ENCODE measurements at places on chromosomes 16 and 17.

DNA sequence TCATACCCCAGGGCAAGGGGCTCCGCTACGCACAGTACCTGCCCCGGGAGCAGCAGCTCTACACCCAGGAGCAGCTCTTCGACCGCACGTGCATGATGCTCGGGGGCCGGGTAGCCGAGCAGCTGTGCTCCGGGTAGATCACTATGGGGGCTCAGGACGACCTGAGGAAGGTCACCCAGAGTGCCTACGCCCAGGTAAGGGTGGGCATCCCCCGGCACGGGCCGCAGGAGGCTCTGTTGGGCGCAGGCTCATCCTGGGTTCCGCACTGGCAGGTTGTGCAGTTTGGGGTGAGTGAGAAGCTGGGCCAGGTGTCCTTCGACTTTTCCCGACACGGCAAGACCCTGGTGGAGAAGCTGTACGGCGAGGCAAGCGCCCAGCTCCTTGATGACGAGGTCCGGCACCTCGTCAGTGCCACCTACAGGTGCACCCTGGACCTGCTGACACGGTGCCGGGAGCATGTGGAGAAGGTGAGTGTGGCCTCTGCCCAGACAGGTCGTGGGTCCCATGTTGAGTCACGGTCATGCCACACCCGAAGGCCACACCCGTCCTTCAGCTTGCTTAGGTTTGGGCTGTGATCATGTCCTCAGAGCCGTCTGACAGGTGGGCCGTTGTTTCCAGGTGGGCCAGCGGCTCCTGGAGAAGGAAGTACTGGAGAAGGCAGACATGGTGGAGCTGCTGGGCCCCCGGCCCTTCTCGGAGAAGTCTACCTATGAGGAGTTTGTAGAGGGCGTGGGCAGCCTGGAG is 19.3 kb downstream of the DBNDD1 start:
- DNase-seq: no peak

- DNase-seq: no peak
These were observed 10.1 kb upstream of the PRM1 start for GRCh38 chr16:11291091-11291703.

- no peak for DNase-seq
These were observed 8.2 kb upstream of the LASP1NB start for GRCh38 chr17:38917259-38917658.

DNA sequence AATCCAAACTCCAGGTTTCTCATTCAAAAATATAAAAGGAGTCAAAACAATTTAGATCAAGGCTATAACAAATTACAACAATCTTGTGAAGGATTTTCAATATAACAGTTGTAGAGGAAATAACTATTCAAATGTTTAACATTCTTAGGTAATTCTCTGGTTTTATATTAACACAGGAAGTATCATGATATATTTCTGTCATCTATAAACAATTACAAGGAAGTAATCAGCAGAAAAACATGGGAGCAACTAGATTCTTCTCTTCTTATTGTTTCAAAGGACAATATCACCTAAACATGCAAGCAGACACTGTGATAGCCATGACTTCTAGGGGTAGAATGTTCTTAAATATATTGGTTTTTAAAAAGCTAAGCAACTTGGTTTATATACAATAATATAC is 49.9 kb downstream of the FBXL20 start:
- DNase-seq: no peak

DNA sequence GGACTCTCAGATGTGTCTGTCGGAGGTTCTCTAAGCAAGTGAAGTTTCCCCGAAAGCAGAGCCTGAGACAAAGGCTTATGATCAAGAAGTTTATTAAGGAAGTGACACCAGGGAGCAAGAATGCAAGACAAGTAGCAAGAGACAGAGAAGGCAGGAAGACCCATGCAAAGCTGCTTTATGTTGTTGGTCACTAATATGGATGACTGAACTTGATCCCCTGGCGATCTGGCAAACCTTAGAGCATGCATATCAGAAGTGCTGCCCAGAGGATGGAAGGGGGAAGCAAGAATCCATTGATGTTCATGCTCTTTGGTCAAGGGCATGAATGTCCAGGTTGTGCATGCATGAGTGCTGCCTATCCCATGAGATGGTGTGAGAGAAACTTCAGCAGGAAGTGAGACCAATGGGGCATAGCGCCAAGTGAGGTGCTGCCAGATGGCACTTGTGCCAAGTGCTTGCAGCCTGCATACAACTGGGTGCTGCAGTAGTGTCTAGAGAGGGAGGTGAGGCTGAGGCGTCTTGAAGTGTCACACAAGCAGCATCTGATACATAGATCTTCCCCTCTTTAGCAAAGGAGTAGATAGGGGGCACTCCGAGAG is 176.5 kb downstream of the SALL1 start:
- no peak for DNase-seq

- DNase-seq: no peak
These were observed 49.3 kb downstream of the SCNN1B start for GRCh38 chr16:23351360-23351759.

DNA sequence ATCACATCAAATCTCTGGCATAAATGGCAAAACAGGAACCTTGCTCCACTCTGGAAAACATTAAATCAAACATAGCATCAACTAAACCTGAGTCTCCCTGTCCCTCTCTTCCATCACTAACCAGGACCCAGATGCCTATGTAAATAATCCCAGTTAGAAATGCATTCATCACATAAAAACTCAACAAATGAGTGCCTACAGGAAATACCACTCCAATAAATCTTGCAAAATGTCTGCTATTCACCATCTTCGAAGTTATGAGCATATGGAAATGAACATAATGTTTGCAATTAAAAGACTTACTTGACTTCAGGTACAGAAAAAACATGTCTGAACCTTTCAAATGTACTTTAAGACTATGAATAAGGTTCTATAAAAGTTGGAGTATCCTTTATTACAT is 425.0 kb downstream of the CDH11 start:
- no peak for DNase-seq

- DNase-seq: no peak
These were observed 157.4 kb downstream of the WWOX start for GRCh38 chr16:78256686-78257375.

DNA sequence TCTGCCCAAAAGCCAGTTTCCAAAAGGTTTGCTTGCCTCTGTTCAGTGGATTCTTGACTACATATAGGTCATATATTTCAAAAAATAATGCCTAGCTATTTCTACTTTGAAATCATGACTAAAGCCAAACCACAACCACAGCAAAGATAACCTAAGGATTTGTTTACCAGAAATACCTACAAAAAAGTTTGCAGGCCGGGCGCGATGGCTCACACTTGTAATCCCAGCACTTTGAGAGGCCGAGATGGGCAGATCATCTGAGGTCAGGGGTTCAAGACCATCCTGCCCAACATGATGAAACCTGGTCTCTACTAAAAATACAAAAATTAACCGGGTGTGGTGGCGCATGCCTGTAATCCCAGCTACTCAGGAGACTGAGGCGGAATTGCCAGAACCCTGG is 15.2 kb downstream of the CARHSP1 start:
- DNase-seq: no peak

DNA sequence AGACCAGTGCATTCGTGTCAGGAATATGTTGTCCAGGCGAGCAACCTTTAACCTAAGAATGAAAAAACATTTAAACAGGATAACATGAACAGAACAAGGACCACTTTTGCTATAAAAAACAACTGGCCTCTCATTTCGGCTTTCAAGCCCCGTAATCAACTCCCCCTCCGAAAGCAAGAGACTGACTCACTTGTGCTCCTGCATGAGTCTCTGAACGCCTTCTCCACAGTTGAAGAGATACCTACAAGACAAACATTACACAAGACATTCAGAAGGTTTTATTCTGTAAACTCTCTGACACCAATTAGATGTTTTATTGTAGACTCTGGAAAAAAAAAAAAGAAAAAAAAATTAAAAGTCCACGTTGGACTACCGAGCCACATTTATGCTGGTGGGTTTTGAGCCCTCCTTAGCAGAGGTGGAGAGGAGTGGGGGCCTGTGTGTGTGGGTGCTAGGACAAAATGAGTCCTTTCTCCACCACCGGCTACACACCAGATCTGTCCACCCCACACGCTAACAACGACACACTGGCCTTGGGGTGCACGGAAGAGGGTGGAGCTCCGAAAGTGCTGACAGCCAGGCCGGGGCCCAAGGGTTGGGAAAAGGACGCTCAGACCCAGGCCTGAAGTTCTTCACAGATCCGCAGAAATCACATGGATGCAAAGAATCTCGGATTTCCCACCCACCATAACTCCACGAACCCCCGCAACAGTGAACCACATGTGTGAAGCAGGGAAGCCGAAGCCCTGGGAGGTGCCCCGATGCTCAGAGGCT is 759 bp downstream of the ELAC2 start:
- DNase-seq: no peak

GRCh38 chr17:32445074-32445415 is 735 bp downstream of the PSMD11 start:
- DNase-seq: no peak
